ENCODE measurements at places on chromosomes 4 and X.

DNA sequence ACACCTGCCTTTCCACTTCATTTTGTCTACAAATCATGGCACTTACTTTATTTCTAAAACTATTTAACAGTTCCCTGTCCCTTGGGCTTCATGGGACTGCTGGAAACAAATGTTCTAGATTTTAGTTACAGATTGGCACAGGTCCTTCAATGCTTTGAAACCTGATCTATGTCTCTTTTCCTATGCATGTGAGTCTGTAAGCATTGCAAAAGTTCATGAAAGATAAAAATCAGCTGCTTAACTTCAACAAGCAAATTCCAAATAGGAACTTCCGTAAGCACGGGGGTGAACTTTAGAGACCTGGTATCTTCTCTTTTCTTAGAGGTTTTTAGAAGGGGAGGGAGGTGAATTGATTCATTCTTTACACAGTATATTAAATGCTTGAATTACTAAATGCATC lies 9.5 kb downstream of the LGI2 start:
- no peak for DNase-seq

GRCh38 chr4:174429701-174430410 lies 92.4 kb downstream of the HPGD start:
- DNase-seq: no peak

DNA sequence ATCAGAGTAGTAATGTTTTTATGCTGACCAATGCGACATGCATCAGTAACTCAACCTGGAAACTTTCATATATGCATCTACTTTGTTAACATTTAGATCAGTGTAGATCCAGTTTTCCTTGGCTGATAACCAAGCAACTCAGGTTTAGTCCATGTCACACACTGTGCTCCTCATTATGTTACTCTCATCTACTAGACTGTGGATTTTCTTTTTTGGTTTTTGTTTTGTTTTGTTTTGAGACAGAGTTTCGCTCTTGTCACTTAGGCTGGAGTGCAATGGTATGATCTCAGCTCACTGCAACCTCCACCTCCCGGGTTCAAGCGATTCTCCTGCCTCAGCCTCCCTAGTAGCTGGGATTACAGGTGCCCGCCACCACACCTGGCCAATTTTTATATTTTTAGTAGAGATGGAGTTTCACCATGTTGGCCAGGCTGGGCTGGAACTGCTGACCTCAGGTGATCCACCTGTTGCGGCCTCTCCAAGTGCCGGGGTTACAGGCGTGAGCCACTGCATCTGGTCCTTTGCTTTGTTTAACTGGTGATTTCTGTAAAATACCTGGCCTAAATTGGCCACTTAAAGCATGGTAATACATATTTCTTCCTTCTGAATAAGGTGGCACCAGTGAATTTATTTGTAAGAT lies 48.6 kb downstream of the SMARCAD1 start:
- DNase-seq: no peak

DNA sequence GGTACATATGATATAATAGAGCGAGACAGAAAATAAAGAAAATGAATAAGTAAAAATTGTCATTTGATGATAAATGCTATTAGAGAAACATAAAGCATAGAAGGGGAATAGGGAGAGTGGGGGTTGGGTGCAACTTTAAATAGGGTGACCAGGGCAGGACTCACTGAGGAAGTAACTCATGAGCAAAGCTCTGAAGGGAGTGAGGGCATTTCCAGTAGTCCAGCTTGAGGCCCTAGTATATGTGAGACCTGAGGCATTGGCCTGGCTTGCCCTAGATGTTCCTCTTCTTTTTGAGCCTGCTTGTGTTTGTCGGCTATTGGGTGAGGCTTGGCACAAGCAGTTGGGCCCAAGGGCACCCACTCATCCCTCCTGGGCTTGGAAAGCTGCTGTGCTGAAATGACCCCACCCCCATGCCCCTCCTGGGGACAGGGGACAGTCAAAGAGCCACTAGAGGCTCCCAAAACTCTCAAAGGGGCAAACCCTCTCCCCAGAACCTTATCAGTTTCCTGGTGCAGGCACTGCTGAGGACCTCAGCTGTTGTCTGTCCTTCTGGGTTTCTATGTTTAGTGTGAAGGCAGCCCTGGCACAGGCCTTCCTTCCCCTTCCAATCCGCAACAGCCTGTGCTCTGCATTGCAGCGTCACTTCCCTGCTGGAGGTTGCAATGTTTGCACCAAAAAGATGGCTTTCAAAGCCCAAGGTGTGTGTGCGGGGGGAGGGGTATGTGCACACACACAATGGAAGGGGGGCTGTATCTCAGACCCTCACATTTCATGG lies 40.1 kb downstream of the APLN start:
- DNase-seq: no peak

GRCh38 chr4:138248058-138248457 lies 5.9 kb upstream of the SLC7A11 start:
- no peak for DNase-seq

- no peak for DNase-seq
These were observed 248.9 kb upstream of the TTC29 start for GRCh38 chr4:147194604-147195003.

GRCh38 chr4:118727360-118727759 lies 42.2 kb downstream of the METTL14 start:
- no peak for DNase-seq

DNA sequence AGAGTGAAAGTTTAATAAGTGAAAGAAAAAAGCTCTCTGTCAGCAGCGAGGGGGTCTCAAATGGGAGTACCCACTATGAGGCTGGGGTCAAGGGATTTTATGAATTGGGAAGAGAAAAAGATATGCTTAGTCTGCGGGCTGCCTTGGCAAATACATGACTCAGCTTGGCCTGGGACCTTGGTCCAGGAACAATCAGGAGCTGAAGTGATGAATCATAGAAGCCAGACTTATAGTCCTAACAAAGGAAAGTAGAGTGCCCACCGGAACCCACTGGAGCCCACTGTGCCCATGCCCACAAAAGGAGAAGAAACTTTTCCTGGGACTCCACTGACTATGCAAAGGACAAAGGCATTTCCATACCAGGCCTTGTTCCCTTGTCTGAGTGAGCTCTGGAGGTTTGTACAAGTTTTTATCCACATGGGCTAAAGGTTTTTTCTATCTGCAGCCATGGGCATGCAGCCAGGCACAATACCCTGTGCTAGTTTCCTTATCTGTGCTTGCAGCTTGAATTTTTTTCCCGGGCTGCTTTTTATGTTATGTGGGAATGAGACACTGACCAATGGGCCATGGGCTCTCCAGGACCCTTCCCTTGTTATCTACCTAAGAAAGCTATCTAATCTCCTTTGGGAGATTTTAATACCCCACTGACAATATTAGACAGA lies 201.7 kb downstream of the FAM133A start:
- DNase-seq: no peak

- DNase-seq: no peak
These were observed 40.4 kb downstream of the FOXR2 start for GRCh38 chrX:55663584-55663983.

GRCh38 chr4:115844180-115844579 lies 730.8 kb upstream of the NDST4 start:
- no peak for DNase-seq

DNA sequence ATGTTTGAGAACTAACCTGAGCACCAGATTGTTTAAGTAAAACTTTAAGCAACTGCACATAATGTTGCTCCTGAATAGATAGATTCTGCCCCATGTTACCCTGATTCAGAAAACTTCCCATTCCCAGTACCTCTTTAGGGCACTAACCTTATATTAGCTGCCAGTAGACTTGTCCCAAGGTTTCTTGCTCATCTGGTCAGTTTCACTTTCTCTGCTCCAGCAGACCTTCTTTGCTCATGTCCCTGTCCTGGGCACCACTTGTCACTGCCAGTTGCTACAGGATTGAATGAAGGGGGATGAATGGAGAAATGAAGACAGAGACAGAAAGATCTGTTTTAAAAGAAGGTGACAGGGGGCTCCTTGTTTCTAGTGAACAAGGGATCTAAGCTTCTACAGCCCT lies 65.2 kb upstream of the UGT2B10 start:
- no peak for DNase-seq

DNA sequence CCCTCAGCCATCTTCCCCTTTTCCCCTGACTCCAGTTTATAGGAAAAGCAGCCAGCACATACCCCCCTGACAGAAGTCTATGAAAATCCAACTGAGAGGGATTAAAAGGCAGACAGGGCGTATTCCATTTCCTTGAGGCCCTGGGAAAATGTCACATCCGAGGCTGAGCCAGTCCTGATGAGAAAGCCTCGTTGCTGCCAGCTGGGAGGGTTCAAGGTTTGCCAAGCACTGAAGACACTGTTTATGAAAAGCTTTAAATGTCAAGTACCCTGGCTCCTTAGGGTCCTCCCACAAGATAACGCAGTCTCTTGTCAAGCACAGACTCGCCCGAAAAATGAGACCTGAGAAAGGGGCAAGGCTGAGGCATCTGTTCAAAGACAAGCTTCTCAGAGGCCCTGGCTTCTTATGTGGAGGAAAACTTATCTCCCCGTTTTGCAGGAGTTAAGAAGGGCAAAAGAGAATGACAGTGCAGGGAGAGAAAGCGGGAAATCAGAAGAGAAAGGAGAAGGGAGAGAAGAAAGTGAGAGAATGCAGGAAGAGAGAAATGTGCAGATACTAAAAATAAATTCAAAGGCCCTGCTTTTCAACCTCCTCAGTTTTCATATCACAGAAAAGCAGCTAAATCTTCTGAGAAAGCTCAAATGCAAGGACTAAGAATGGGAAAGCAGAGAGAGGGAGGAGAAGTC lies 44.7 kb downstream of the SCD5 start:
- no peak for DNase-seq

- no peak for DNase-seq
These were observed 49.5 kb downstream of the SHISA3 start for GRCh38 chr4:42446823-42447222.

DNA sequence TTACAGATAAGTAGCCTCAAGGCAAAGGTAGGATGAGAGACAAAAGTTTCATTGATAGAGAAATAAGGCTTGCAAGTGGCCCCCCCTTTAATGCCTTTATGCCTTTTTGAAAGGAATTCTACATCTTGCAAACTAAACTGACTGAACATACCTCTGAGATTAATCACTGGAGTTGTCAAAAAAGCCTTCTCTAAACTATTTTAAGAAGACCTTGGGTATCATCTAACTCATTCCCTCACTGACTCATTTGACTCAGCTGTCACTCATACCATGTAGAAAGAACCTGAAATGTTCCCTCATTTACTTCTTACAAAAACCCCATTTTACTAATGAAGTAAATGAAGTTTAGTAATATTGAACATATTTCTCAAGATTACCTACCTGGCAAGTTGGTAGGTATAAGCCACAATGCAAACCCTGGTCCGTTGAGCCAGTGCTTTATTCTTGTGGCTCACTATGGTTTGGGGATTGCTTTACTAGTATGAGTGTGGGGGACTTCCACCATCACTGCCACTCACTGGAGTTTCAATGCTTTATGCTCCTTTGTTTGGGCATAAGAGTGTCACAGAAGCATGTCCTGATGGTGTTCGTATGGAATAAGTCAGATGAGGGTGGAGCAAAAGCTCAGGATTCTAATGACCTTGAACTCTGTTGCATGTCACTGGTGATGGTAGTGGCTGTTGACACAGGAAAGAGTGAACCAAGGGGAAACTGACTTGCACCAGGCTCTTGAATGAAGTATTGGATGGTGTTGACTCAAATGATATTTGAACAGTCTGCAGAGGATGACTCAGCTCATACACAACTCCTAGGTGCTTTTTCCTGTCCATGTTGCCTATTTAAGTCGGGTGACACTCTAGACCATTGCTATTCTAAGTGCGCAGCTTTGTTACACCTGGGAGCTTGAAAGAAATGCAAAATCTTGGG lies 305.5 kb upstream of the EMCN start:
- DNase-seq: no peak

- no peak for DNase-seq
These were observed 26.7 kb upstream of the CLDN34 start for GRCh38 chrX:9940421-9940820.

- no peak for DNase-seq
These were observed 14.5 kb upstream of the DKK2 start for GRCh38 chr4:107050525-107051135.

DNA sequence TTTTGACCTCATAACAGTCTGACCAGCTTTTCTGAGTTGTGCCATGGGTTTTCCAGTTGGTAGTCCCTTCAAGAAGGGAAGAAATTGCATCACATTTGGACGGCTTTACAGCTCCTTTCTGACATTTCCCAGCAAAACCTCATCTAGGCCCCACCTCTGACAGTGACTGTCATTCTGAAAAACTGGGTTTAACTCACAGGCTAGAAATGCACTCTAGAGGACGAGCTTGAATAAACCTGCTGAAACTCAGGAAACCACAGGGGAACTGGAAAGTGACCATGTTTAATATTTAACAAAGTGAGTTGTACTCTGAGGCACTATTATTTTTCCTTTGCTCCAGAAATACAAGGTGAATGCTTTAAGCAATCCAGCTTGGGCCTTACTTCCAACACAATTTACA lies 434.3 kb upstream of the RASGEF1B start:
- DNase-seq: no peak

DNA sequence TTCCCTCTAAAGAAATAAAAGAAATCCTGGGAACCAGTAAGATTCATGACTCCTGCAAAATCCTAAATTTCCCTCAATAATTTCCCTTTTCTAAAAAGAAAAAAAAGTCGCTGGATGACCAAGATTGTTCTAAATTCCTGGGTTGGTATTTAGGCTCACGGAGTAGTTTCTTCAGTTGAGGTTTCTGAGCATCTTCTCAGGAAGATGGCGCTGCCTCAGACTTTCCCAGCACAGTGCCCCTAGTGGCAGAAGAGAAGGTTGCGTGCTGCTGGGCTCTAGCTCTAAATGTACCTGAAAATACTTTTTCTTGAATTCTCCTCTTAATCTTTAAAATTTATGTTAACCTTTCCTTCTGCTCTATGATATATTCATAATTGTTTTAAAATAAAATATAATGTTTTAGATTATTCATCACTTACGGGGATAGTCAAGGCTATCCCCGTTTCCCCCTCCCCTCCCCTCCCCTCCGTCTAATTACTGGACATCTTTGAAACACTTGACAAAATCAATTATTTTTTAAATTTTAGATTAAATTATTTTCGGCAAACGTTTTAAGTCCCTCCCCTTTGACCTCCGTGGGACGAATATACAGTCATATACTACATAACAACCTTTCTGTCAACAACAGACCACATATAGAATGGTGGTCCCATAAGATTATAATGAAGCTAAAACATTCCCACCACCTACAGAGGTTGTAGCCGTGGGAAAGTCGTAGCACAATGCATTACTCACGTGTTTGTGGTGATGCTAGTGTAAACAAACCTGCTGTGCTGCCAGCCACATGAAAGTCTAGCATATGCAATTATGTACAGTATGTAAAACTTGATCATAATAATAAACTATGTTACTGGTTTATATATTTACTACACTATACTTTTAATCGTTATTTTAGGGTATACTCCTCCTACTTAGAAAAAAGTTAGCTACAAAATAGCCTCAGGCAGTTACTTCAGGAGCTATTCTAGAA lies 41.0 kb upstream of the GATB start:
- peak; percentile 16 for DNase-seq

DNA sequence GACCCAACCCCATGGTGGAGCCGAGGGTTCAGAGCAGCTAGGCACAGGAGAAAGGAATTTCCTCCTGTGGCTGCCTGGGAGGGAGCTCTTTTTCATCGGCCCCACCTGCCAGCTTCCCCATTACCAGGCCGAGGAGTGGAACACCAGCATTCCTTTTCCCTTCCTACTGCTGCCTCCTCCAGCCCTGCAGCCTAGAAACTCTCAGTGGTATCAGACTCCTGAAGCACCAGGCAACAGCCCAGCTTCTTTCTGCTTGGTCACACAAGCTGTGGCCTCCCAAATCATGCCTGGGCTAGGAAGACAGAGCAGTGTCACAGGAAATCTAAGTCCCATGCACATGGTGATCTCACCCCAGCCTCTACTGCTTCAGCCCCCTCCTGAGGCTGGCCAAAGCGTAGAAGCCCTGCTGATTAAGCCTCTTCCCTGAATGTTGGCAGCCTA lies 30.1 kb downstream of the RTL5 start:
- no peak for DNase-seq

- no peak for DNase-seq
These were observed 41.3 kb upstream of the GLRA3 start for GRCh38 chr4:174870311-174870710.

All from stimulated activated CD4-positive, alpha-beta T cell treated with anti-CD3 and anti-CD28 coated beads, Interleukin-15, amount 100 ng/mL, for 1 hour (primary cell).